Activated CD4-positive, alpha-beta memory T cell treated with anti-CD3 and anti-CD28 coated beads for 36 hours (primary cell): ENCODE measurements at places on chromosomes 3 and 15.

DNA sequence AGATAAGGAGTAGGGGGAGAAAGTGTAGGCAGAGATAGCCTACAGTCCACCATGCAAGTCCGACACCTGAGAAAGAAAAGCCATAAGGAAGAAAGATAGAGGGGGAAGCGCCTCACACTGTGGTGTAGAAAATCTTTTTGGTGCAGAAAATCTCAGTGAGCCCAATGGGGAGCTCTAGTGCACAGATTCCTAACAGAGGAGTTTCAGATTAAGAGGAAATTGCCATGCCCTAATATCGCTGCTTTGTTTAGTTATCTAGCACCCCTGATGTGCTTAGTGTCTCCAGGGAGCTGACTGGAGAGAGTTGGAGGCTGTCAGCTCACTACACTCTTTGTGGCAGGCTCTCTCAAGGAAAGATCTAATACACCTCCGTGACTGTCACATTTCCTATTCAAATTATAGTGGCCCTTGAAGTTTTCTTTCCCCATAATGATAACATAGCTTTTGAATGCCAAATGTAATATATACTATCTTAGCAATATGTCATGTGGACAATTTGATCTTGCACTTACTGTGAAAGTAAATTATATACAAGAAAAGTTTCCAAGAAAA is 33.7 kb downstream of the CGGBP1 start:
- DNase-seq = no peak

GRCh38 chr15:60557191-60557618 is 78.3 kb upstream of the ICE2 start:
- DNase-seq = no peak

GRCh38 chr15:98799461-98800390 is 151.4 kb downstream of the IGF1R start:
- DNase-seq = no peak

DNA sequence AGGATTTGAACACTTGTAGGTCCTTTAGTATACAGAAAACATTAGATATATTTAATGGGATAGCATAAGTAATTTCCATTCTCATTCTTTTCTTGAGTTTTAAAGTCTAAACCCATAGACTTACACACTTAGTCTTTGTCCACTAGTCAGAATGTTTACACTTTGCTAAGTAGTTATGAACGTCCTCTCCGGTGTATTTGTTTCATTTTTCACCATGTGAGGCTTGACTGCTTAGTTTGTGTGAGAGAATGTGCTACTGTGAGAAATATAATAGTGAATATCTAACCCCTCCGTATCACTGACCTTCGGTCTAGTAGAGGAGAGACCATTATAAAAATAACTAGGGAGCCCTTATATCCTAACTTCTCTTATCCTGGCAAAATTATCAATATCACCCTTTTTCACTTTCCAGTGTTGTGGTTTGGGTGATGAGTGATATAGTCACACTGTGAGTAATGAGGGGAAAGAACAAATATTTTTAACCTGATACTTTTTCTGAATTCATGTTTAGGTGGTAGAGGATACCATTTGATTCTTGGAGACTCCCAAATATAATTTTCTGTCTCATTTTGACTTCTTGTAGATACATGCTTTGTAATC is 122.4 kb downstream of the UBE2E2 start:
- DNase-seq = no peak
